ENCODE measurements at places on chromosomes 11 and 22.

GRCh38 chr11:2234963-2235362 is 35.4 kb downstream of the ASCL2 start:
- no peak for DNase-seq

DNA sequence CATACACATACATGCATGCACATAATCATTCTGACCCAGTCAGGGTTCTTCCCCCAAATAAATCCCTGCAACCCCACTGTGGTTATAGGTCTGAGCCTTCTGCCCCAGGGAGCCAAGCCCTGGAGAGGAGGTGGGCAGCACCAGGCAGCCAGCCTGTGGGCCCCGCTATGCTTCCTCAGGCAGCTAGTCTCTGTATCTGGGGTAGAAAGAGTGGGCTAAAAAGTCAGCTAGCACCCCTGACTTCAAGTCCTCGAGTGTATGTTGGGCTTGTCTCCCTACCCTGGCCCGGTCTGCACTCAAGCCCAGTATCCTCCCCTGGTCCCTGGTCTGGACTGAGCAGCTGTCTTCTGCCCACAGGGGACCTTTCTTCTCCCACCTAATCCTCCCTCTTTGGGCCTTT is 28.0 kb downstream of the KCNQ1OT1 start:
- no peak for DNase-seq

- DNase-seq: no peak
Measured at GRCh38 chr11:10488934-10489691, 34.0 kb downstream of the AMPD3 start.

DNA sequence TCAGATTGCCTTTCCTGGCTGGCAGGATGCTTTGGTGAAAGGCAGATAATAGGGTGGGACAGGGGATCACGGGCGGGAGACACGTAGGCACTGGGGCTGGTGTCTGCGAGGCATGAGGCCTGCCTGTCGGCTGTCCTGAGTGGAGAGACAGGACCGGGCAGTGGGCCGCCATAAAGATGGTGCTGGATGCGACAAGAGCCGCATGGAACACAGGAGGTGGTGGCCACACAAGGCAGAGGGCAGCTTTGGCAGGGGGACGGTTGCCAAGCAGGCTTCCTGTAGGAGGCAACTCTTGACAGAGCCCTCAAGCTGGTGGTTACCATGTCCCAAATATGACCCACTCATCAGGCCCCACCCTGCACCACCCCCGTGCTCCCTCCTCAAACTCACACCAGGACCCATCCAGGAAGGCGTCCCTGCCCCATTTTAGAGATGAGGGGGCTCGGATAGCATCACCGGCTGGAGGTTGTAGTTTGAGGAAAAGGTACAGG is 4.9 kb upstream of the PPARA start:
- no peak for DNase-seq

GRCh38 chr11:57483562-57483918 is 23.2 kb downstream of the RTN4RL2 start:
- DNase-seq: no peak

- DNase-seq: no peak
Measured at GRCh38 chr11:59556917-59557348, 45.6 kb downstream of the OR4D9 start.

DNA sequence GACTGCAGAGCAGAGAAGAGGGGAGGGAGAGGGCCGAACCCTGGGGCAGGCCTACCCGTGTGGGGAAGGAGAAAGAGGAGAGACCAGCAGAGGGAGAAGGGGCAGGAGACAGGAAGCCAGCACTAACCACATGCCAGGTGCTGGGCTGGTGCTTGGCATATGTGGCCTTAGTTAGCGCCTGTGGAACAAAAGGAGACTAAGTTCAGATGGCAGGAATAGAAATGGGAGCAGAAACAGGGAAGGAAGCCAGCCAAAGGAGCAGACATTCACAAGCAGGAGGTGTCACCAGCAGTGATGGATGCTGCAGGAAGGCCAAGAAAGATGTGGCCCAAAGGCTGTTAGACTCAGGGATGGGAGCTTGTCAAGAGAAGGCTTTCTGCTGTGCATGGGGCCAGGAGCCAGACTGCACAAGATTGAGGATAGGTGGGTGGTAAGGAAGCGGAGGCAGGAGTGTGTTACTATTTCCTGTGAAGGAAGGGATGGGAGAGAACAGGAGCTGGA is 26.7 kb downstream of the TREH start:
- no peak for DNase-seq

GRCh38 chr22:16963189-16963945 is 44.7 kb downstream of the GAB4 start:
- no peak for DNase-seq

DNA sequence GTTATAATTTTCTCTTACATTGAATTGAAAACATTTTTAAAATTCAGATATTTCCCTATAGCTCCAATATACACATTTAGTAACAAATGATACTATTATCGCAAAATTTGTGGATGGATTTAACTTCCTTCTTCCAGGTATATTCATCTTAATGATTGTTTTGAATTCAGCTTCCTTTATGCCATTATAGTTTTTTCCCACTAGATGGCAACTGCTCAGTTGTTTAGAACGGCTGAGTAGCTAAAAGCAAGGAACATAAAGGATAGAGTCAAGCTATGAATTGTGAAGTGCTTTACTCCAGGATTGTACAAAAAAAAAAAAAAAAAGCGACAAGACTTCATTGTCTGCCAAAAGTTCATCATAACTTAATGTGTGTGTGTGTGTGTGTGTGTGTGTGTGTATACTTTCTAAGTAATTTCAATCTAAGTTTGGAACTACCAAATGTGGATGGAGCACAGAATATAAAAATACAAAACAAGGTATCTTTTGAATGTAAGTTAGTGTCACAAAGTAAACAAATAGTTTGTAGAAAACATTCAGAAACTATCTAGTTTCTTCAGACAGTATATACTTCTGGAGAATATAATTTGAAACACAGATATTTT is 846.4 kb downstream of the DLG2 start:
- peak; percentile 4 for DNase-seq

DNA sequence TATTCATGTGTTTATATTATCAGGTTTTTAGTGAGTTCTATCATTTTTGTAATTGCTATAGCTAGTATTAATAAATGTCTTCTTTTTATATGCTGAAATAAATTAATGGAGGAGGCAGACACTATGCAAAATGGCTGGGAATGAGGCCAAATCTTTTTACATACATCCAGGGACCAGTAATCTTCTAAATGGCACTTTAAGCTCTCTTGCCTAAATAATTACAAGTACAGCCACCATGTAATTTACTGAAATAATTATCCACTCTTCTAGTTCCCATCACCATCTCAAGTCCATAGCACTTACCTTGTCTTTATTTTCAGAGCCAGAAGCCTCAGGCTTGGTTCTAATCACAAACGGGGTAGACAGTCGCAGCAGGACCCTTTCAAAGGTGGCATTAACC is 79.1 kb downstream of the GUCY1A2 start:
- no peak for DNase-seq

- DNase-seq: no peak
Measured at GRCh38 chr11:133081730-133082452, 450.4 kb downstream of the OPCML start.

GRCh38 chr22:25448435-25449051 is 115.9 kb upstream of the GRK3 start:
- peak; percentile 7 for DNase-seq

GRCh38 chr11:117010808-117011540 is 87.3 kb downstream of the SIK3 start:
- peak; percentile 63 for DNase-seq

DNA sequence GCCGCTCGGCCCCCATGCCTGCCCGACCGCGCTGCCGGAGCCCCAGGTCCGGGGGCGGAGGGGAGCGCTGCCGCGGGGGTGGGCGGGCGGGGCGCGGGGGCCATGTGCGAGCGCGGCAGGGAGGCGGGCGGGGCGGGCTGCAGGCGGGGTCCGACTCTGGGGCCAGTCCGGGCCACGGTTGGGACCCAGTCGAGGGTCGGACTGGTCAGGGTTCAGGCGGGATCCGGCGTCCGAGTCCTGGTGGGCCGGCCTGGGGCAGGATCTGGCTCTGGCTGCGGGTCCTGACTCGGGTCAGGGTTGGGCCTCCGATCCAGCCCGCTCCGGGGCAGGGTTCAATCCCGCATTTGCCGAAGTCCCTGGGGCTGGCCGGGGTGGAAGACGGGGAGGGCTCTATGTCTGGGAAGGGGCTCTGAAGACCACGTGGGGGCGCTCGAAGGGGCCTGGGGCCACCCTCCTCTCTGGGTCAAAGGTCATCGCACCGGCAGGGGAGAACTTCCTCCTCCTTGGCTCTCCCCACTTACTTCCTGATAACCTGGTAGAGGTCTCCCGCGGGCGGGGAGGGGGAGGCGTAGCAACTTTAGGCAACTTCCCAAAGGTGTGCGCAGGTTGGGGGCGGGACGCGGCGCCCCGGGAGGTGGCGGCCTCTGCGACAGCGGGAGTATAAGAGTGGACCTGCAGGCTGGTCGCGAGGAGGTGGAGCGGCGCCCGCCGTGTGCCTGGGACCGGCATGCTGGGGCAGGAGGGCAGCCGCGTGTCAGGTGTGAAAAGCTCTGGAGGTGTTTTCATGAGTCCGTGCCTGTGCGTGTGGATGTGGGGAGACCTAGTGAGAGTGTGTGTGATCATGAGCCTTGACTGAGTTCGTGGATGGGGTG is 603 bp downstream of the ESRRA start:
- DNase-seq: peak; percentile 69

- peak; percentile 61 for DNase-seq
Measured at GRCh38 chr11:120303004-120303637, 22.0 kb upstream of the TLCD5 start.

DNA sequence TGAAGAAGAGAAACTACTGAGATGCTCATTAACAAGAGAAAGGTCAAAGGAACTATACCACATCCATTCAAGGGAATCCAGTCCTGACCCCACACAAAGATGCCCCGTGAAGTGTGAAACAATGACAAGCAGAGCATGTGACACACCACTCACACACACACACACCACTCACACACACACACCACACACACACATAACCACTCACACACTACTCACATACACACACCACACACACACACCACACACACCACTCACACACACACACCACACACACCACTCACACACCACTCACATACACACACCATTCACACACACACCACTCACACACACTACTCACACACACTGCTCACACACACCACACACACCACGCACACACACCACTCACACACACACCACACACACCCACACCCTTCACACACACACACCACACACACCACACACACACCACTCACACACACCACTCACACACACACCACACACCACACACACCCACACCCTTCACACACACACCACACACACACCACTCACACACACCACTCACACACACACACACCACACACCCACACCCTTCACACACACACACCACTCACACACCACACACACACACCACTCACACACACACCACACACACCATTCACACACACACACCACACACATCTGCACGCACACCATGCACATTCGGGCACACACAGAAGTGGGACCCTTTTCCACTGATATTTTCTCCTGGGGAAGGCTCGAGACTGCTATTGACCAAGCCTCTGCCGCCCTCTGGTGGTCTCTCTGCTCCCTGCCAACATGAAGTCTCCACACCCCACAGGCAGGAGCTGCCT is 32.0 kb upstream of the COMT start:
- peak; percentile 72 for DNase-seq

Data from globus pallidus (tissue), 1 donor.